ENCODE measurements at places on chromosomes 4 and X.
A peak's percentile ranks its signal among the peaks of the same experiment; 100 is the strongest.

- no peak for DNase-seq
Observed at GRCh38 chr4:5300283-5300682, 249.0 kb downstream of the STK32B start.

DNA sequence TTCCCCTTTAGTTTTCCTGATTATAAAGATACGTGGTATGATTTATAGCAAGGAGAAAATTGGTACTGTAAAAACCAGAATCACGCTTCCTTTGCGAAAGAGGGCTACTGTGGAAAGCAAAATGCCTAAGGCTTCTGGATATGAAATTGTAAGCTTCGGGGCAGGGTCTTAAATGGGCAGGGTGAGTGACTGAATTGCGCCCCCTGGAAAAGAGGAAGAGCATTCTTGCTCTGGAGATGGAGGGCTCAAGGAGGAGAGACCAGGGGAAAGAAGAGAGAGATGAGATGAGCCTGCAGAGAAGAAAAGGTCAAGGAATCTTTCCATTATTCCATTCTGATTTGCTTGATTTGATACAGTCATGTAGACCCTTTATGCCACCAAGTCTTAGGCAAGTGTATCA lies 13.1 kb upstream of the ETNPPL start:
- DNase-seq: no peak

DNA sequence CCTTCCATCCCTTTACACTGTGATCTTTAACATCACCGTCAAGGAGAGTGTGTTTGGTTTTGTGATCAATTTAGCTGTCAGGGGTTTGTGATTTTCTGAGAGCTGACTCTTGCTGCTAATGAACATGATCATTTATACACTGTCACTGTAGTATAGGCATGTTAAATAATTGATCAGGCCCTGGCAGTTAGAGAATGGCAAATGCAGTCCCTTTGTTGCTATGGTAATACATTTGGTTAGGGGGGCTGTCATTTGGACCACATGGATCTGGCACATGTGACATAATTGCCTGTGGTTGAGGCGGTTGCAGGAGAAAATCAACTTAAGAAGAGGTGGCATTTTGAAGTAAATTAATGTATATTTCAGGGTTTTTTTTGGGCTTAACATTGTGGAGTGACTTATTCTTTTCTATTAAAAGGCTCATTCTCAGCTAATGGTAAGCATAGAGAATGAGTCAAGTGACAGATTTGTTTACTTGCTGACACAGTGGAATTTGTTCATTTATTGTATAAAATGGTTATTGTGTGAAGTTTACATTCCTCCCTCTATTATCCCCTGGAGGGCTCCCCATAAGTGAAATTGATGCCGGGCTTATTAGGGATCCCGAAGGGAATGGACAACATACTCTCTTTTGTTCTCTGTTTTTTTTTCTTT lies 114.0 kb downstream of the FHIP1A start:
- no peak for DNase-seq

DNA sequence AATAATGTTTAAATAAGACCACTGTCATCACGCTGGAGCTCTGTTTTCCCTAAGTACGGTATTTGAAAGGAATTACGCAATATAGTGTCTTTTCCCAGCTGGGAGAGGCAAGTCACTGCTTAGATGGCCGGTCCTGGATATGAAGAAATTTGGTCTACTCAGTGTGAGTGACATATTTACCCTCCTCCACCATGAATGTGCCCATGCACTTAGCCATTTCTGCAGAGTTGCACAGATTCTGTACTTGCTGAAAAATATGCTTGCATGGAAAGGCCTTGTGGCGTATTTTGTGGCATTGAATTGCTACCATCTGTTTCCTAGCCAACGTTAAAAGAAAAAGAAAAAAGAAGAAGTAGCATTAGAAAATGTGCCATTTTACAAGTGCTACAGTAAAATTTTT lies 73.1 kb downstream of the ADGRL3 start:
- peak; percentile 1 for DNase-seq

GRCh38 chrX:56995271-56995994 lies at the start of gene SPIN3:
SPIN3 (minus strand) TSS chrX:56995541; CDS start chrX:56994947, 594 bp downstream.
- peak; percentile 32 for DNase-seq

GRCh38 chrX:69268611-69269010 lies 103.4 kb upstream of the PJA1 start:
- no peak for DNase-seq

GRCh38 chr4:85759388-85759787 lies 284.4 kb downstream of the ARHGAP24 start:
- no peak for DNase-seq

GRCh38 chr4:44447563-44448504 lies 775 bp downstream of the KCTD8 start:
- no peak for DNase-seq

- DNase-seq: no peak
Observed at GRCh38 chrX:16148896-16149295, 18.4 kb upstream of the MAGEB17 start.

DNA sequence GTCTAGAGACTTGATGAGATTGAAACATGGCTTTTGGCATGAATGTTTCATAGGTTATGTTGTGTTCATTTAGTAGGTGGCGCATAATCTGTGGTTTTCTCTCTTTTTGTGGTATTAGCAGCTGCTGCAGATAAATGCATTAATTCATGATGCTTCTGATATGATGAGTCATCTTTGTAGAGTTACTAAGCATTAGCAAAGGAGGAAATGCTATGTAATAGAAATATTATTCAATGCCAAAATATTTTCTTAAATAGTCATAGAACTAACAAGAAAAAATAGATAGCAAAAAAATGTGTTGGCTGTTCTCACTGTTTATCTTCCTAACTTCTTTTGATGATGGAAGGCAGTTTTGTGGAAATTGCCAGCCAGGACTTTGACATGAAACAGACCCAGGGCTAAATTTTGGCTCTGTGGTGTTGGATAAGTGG lies 3.6 kb downstream of the ZXDB start:
- DNase-seq: peak; percentile 22

- no peak for DNase-seq
Observed at GRCh38 chr4:119597377-119597776, 31.2 kb downstream of the PDE5A start.
